Thoracic aorta (tissue), 2 donors: ENCODE measurements at places on chromosomes 3 and 15. TPM values are rescaled to one million over a fixed set of nuclear protein-coding genes. Genes with fewer than 3 reads are reported as not detected.
A peak's percentile ranks its signal among the peaks of the same experiment; 100 is the strongest.

- H3K27me3 ChIP-seq: no peaks in the 10 kb centered on the region
- H3K36me3 ChIP-seq: no peaks in the 10 kb centered on the region
- no peak overlapping the region for H3K27ac ChIP-seq
- no peak for DNase-seq
Measured at GRCh38 chr15:45780352-45780751, 145.5 kb downstream of the SQOR start.

Gene TP63
- total RNA-seq: 0.14 TPM

Gene OCA2
- 14.8 TPM for total RNA-seq

GRCh38 chr3:194766845-194767244 lies 81.2 kb downstream of the FAM43A start:
- H3K4me3 ChIP-seq: no peak overlapping the region
- DNase-seq: no peak
- H3K27ac ChIP-seq: no peak overlapping the region
- H3K4me1 ChIP-seq: peaks cover 7% of the 10 kb centered on the region

- H3K4me1 ChIP-seq: no peaks in the 10 kb centered on the region
- no peaks in the 10 kb centered on the region for H3K36me3 ChIP-seq
- H3K4me3 ChIP-seq: peak overlapping the region; percentile 43
- DNase-seq: no peak
- no peak overlapping the region for H3K27ac ChIP-seq
Measured at GRCh38 chr3:144109944-144110343, 138.3 kb downstream of the DIPK2A start.

DNA sequence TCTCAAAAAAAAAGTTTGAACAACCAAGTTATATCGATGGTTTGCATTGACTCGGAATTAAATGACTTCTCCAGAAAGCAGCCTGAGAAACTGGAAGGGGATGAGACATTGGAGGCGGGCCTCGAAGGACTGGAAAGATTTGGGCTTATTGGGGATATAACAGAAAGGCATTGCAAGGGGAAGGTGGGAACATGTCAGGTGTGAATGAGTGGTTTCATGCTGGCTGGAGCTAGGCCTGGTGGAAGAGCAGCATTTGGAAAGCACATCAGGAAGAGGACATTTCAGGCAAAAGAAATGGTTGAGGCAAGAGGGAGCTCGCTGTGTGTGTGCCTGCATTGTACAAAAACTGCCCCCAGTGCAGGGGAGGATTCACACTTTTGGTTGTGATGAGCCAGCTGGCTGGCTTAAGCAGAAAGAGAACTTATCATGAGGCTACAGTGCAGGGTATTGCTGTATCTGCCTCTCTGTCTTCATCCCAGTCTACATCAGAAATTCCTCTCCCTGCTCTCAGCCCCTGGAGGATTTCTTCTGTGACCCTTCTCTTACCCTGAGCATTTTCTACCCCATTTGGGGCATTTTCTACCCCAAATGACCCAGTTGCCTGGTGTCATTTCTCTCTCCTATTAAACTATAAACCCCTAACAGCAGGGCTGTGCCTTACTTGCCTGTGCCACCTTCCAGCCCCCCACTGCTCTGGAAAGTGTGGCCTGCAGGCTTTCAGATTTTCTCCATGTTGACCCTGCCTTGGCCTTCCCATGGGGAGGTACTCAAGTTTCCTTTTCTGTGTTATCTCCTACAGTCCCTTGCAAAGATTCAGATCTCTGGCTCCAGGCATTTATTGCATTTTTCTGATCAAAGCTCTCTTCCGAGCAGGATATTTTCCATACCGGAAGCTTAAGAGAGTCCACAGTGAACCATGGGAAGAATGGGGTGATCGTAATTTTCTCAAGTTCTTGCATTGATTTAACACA lies 64.4 kb upstream of the FLNB start:
- H3K27me3 ChIP-seq: no peaks in the 10 kb centered on the region
- no peak overlapping the region for H3K4me3 ChIP-seq
- DNase-seq: no peak
- peaks cover 21% of the 10 kb centered on the region for H3K4me1 ChIP-seq

DNA sequence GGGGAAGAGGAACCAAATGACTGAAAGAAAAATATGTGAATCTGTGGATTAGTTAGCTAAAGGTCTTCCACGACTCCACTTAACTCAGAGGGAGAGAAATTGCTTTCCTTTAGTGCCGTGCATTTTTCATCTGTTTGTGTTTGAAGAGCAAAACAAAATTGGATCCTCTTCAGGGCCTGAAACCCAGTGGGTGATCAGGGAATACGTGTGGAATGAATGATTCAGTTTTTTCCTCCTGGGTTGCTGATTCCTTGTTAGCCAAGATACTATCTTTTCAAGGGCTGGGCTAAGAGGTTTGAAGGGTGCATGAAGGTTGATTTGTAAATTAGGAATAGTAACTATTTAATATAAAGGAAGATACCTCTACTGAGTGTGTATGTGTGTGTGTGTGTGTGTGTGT lies 61.0 kb downstream of the TPRG1 start:
- H3K36me3 ChIP-seq: no peaks in the 10 kb centered on the region
- DNase-seq: no peak
- no peak overlapping the region for H3K4me3 ChIP-seq
- no peaks in the 10 kb centered on the region for H3K4me1 ChIP-seq

Gene ARPIN
- 19.5 TPM for total RNA-seq
